ENCODE measurements at places on chromosomes 7 and 10. TPM values are rescaled to one million over a fixed set of nuclear protein-coding genes. Genes with fewer than 3 reads are reported as not detected.

DNA sequence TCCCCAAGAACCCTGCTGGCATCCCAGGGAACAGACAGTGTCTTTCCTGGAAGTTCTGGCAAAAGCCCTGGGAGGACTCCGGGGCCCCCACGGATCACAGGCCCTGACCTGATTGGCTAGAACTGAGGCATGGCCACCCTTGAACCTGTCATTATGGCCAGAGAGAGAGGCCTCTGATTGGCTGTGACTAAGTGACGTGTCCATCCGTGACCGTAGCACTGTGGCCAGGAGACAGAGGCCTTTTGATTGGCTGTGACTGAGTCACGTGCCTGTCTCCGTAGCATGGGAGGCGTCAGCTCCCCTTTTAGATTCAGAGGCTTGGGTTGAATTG lies 163.8 kb downstream of the RGS10 start:
- H3K4me1 ChIP-seq, result peaks cover 2% of the 10 kb centered on the region
- H3K27ac ChIP-seq, result no peak overlapping the region
- no peak overlapping the region for H3K4me3 ChIP-seq
- no peak for DNase-seq
- peaks cover 6% of the 10 kb centered on the region for H3K36me3 ChIP-seq

GRCh38 chr7:104208421-104208780 lies 588 bp upstream of the ORC5 start:
- peak overlapping the region; percentile 87 for H3K27ac ChIP-seq
- H3K4me1 ChIP-seq, result peaks cover 18% of the 10 kb centered on the region
- H3K36me3 ChIP-seq, result peaks cover 7% of the 10 kb centered on the region
- peak overlapping the region; percentile 92 for H3K4me3 ChIP-seq

- no peaks in the 10 kb centered on the region for H3K36me3 ChIP-seq
- H3K27ac ChIP-seq, result peak overlapping the region; percentile 98
- no peaks in the 10 kb centered on the region for H3K27me3 ChIP-seq
- H3K4me3 ChIP-seq, result peak overlapping the region; percentile 87
- DNase-seq, result peak; percentile 79
- peaks cover 58% of the 10 kb centered on the region for H3K4me1 ChIP-seq
These were observed 2.0 kb downstream of the SRGN start for GRCh38 chr10:69089638-69090599.

DNA sequence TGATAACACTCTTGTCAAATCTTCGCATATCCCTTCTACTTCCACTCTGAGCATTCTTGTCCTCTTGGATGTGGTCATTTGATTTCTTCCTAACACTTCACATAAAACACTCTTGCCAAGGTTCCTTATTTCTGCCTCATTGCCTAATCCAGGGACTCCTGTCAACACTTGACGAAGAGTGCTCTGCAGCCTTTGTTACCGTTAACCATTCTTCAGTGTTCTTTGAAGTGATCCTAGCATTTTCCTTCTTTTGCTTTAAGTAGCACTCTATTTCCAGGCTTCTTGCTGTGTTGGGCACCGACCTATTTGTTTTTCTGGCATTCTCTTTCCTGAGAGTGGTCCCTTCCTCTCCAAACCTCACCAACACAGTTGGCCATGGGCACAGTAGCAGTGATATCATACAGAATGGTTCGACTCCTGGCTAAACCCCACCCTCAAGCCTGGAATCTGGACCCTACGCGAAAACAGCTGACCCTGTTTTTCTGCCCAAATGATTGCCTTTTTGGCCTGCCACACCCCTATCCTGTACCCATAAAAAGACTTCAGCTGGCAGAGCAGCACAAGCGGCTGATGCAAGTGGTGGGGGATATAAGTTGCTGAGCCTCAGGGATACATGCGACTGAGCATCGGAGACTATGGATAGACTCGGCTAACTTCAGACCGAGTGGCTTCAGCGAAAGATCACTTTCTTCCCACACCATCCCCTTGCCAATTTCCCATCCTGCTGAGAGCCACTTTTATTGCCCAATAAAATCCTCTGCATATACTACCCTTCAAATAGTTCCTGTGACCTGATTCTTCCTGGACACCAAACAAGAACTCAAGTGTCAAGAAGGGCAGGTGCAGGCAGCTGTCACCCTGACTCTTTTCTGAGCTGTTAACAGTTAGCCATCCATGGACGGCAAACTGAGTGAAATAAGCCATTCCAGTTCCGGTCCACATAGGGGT lies 820.6 kb downstream of the CCSER2 start:
- no peak overlapping the region for H3K4me3 ChIP-seq
- no peaks in the 10 kb centered on the region for H3K36me3 ChIP-seq
- no peaks in the 10 kb centered on the region for H3K27me3 ChIP-seq

DNA sequence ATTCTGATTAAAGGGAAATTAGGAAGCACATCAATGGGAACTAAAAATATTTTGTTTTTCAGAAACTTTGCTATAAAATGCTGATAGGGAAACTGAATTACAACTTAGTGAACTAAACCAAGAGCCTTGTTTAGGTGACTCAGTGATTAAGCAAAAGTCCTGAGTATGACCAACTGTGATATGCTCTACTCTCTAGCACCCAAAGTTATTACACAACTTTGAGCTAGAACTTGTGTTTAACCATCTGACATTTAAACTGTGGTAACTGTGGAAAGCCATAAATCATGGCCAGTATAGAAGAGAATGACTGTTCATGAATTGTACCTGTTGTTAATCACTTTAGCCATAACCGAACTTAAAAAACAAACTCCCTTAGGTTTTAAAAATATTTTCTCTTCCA lies 127.4 kb downstream of the ZNF365 start:
- no peak overlapping the region for H3K27ac ChIP-seq
- no peaks in the 10 kb centered on the region for H3K4me1 ChIP-seq
- no peaks in the 10 kb centered on the region for H3K27me3 ChIP-seq
- DNase-seq, result no peak
- no peaks in the 10 kb centered on the region for H3K36me3 ChIP-seq

Gene CHN2
- total RNA-seq, result 5.3 TPM

GRCh38 chr10:97003151-97003803 lies 171.2 kb downstream of the LCOR start:
- H3K27ac ChIP-seq, result no peak overlapping the region
- no peaks in the 10 kb centered on the region for H3K27me3 ChIP-seq
- H3K4me1 ChIP-seq, result no peaks in the 10 kb centered on the region

DNA sequence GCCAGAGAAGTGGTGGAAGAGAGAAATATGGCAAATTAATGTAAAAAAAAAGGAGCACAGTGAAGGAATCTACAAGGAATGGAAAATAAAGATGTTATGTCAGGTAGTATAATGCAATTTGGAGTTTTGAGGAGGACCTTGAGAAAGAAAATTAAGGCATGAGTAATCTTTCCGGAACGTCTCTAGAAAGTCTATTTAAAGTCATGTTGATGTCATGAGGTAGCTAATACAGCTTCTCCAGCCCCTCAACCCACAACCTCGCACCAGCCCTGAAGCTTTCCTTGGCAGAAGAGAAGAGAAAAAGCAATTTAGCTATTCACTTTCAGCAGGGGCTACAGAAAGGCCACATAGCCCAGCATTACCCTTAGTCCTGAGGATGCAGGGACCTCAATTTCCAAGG lies 22.5 kb downstream of the TRDMT1 start:
- H3K27ac ChIP-seq, result no peak overlapping the region
- H3K27me3 ChIP-seq, result no peaks in the 10 kb centered on the region
- H3K4me1 ChIP-seq, result peaks cover 6% of the 10 kb centered on the region

DNA sequence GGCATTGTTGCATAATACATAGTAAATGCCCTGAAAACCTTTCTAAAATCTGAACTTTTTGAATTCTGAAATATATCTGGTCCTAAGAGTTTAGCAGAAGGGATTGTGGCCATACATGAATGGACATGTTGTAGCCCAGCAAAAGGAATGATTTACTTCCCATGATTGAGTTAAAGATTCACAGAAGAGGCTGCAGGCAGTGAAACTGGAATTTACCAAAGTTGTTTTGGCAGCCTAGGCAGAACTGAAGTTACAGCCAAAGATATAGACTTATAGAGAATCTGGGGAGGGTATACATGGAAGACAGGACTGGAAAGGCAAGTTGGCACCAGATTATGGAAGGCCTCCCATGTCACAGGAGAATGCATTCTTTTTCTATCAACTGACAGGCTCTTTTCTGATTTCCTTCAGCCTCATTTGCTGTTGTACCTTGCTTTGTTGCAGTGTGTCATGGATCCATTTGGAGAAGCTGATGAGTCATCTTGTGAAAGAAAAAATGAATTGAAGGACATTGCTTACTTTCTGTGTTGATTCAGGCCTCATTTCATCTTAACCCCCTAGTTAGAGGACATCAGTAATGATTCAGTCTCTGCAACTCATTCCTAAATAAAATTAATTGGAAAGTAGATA lies 356.2 kb upstream of the LRGUK start:
- no peak for DNase-seq
- H3K4me1 ChIP-seq, result no peaks in the 10 kb centered on the region
- no peak overlapping the region for H3K4me3 ChIP-seq
- no peaks in the 10 kb centered on the region for H3K36me3 ChIP-seq
- no peaks in the 10 kb centered on the region for H3K27me3 ChIP-seq

Gene CTAGE6
- total RNA-seq, result 0.26 TPM

All from CD8-positive, alpha-beta memory T cell (primary cell).